ENCODE measurements at places on chromosomes 1 and 21. TPM values are rescaled to one million over a fixed set of nuclear protein-coding genes. Genes with fewer than 3 reads are reported as not detected.

GRCh38 chr1:178223289-178223688, 129.4 kb downstream of the RASAL2 start:
- no peak overlapping the region for H3K27ac ChIP-seq
- H3K27me3 ChIP-seq: no peaks in the 10 kb centered on the region
- no peaks in the 10 kb centered on the region for H3K36me3 ChIP-seq
- H3K4me1 ChIP-seq: no peaks in the 10 kb centered on the region
- no peak for DNase-seq
- no peak overlapping the region for H3K4me3 ChIP-seq

Gene AIRE
- total RNA-seq: not detected

Gene KCNA3
- 3.9 TPM for total RNA-seq

GRCh38 chr1:230909974-230910754, 41.8 kb upstream of the C1orf198 start:
- H3K27me3 ChIP-seq: no peaks in the 10 kb centered on the region
- peak overlapping the region; percentile 40 for H3K27ac ChIP-seq
- H3K36me3 ChIP-seq: peaks cover 3% of the 10 kb centered on the region
- no peak for DNase-seq
- H3K4me3 ChIP-seq: peak overlapping the region; percentile 23

Gene WLS
- 80.1 TPM for total RNA-seq

GRCh38 chr21:31879911-31880310, 7.1 kb downstream of the HUNK start:
- no peak overlapping the region for H3K27ac ChIP-seq
- no peaks in the 10 kb centered on the region for H3K4me1 ChIP-seq
- no peaks in the 10 kb centered on the region for H3K36me3 ChIP-seq
- H3K27me3 ChIP-seq: no peaks in the 10 kb centered on the region

- DNase-seq: no peak
- no peak overlapping the region for H3K27ac ChIP-seq
- no peaks in the 10 kb centered on the region for H3K27me3 ChIP-seq
- H3K36me3 ChIP-seq: no peaks in the 10 kb centered on the region
- H3K4me1 ChIP-seq: no peaks in the 10 kb centered on the region
- no peak overlapping the region for H3K4me3 ChIP-seq
Observed at GRCh38 chr1:30804352-30804751, 46.8 kb upstream of the LAPTM5 start.

Gene FMO2
- total RNA-seq: 292 TPM

Gene COL11A1
- total RNA-seq: 0.07 TPM

DNA sequence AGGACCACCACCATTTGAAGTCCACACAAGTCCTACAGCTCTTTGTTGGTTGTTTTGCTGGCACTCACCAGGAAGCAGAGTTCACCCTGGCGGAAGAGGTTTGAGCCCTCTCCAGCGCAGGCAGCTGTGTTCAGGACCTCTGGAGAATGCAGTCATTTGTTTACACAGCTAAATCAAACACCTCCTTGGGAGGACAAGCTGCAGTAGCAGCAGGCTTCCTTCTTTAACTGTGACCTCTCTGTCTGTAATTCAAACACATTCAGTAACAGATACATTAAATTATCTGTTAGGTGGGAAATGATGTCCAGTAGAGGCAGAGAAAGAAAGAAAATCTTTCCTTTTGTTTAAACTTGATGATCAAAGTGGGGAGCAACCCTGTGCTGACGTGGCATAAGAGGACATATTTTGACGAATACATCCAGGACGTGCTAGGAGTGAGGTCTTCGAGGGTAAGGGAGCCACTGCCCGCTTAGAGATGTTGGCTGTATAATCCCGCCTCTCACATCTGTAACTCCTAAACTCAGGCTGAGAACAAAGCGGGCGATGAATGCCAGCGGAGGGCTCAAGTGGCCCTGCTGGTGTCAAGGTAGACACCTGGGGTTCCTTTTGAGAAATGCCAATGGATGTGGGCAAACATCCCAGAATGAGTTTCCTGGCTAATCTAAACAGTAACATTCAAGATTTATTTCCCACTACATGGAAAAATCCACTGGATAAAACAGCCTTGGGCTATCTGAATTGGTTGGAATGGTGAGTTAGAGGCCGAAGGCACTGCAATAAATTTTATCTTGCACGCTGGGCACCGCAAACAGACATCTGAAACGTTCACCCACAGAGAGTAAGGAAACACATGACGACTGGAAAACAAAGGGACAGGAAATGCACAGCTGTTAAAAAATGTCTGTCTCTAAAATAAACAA, 51.7 kb downstream of the ABCA4 start:
- no peak for DNase-seq
- no peaks in the 10 kb centered on the region for H3K36me3 ChIP-seq
- no peak overlapping the region for H3K4me3 ChIP-seq

DNA sequence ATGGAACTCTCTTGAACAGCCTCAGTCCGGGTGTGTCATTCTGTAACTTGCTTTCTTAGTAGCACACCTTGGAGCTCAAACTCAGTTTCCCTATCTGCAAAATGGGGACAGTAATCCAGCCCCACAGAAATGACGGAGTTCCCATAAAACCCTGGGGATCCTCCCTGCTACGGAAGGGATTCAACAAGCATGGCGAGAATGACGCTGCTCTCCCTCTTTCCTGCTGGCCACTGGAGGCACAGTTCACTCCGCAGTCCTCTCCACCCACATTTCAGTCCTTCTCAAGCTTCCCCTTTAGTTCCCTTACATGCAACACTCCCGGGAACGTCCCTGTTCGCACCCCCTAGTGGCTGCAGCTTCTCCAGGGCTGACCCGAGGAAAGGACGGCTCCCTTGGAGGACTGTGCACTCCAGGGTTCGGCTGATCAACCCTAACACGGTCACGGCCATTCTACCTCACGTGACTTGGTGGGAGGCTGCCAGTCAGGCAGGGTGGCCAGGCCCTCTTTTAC, 20.6 kb downstream of the RUNX3 start:
- no peak overlapping the region for H3K4me3 ChIP-seq
- no peak for DNase-seq
- no peak overlapping the region for H3K27ac ChIP-seq
- no peaks in the 10 kb centered on the region for H3K27me3 ChIP-seq

Gene TRIM67
- total RNA-seq: not detected

GRCh38 chr1:12177999-12178441, 11.2 kb downstream of the TNFRSF1B start:
- H3K36me3 ChIP-seq: no peaks in the 10 kb centered on the region
- no peak overlapping the region for H3K27ac ChIP-seq
- DNase-seq: peak; percentile 64
- H3K27me3 ChIP-seq: no peaks in the 10 kb centered on the region

Gene FBLIM1
- total RNA-seq: 731 TPM

DNA sequence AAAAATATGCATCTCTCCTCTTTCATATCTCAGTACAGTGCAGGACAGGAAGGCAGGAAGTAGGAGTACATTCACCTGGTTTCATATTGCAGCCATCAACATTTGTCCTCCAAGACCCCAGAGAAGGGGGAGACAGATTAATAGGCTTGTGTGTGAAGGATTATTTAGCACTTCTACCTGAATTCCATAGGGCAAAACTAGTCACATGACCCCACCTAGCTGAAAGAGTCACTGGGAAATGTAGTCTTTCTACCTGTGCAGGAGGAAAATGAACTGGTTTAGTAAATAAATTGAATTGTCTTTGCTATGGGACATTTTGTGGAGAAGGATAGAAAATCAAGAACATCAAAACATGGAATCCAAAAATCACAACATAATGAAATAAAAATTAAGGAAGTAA, 13.9 kb upstream of the TRIM33 start:
- H3K4me3 ChIP-seq: no peak overlapping the region
- no peaks in the 10 kb centered on the region for H3K4me1 ChIP-seq
- no peaks in the 10 kb centered on the region for H3K27me3 ChIP-seq
- H3K36me3 ChIP-seq: no peaks in the 10 kb centered on the region
- H3K27ac ChIP-seq: no peak overlapping the region
- DNase-seq: no peak

DNA sequence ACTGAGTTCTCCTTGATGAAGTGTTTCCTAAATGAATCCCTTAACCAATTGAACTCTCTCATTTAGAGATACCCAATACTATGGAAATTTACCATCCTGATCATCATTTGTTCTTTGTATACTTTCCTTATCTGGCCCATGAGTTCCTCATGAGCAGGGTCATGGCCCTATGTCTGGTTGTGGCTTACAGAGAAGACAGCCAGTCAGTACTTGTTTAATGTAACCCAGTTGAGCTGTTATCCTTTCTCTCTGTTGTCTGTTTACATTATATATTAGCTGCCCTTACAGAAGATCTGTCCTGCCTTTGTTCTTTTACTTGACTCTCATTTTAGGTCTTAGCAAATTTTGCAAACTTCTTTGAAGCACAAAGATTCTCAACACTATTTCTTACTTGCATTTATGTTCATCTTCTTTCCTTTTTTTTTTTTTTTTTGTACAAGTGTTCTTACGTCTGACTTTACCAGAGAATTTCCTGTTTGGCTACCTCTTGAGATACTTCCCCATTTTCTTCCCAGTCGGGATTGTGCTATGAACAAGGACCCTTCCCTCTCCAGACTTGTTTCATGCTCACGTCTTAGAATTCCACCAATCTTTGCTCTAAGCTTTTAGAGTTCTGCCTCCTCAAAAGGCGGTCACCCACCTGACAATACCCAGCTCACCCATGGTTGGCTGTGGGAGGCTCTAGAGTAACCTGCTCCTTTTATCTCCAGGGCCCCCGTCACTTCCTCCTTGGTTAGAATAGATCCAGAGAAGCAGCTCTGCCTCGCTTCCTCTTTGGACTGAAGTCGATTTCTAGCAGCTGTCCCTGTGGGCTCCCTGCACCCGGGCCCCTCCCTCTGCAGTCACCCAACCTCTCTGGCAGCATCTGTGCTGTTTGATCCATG, 53.6 kb upstream of the RUNX1 start:
- no peak overlapping the region for H3K4me3 ChIP-seq
- no peaks in the 10 kb centered on the region for H3K36me3 ChIP-seq
- H3K4me1 ChIP-seq: no peaks in the 10 kb centered on the region
